Smooth muscle cell of the coronary artery (primary cell): ENCODE measurements at places on chromosomes 3 and 15. TPM values are rescaled to one million over a fixed set of nuclear protein-coding genes. Genes with fewer than 3 reads are reported as not detected.

MAP3K13 gene
- 14.7 and 19.3 TPM in 2 replicates for total RNA-seq

CEMIP gene
- 106 and 955 TPM in 2 replicates for total RNA-seq

GNAT1 gene
- not detected in 2 replicates for total RNA-seq

CFAP100 gene
- total RNA-seq: not detected in 2 replicates

P2RY14 gene
- not detected in 2 replicates for total RNA-seq

MB21D2 gene
- 2.3 and 8.3 TPM in 2 replicates for total RNA-seq

EPHA3 gene
- total RNA-seq: under 0.01 and 2.2 TPM in 2 replicates

MAP6D1 gene
- total RNA-seq: 0.35 and 0.90 TPM in 2 replicates

TPM1 gene
- total RNA-seq: 264 and 2,101 TPM in 2 replicates

CERS3 gene
- not detected in 2 replicates for total RNA-seq

MKRN2OS gene
- not detected in 2 replicates for total RNA-seq

TRIM71 gene
- total RNA-seq: not detected in 2 replicates

TEX55 gene
- total RNA-seq: not detected in 2 replicates

GOLGA8O gene
- 0.60 and 1.2 TPM in 2 replicates for total RNA-seq

STARD9 gene
- 1.6 and 5.1 TPM in 2 replicates for total RNA-seq

ANKRD63 gene
- not detected in 2 replicates for total RNA-seq

NR2F2 gene
- 7.8 and 8.5 TPM in 2 replicates for total RNA-seq

RNU6-1 gene
- total RNA-seq: not detected in 2 replicates

FRMD5 gene
- total RNA-seq: 9.7 and 15.4 TPM in 2 replicates

BNC1 gene
- total RNA-seq: 0.30 and 0.47 TPM in 2 replicates

MYRIP gene
- under 0.01 and 0.68 TPM in 2 replicates for total RNA-seq

C3orf20 gene
- total RNA-seq: under 0.01 TPM in 1 of 2 replicates, not detected in the other

RLBP1 gene
- total RNA-seq: not detected in 2 replicates

MRPS25 gene
- 15.9 and 25.3 TPM in 2 replicates for total RNA-seq

RPS27L gene
- total RNA-seq: 601 and 625 TPM in 2 replicates

ANKUB1 gene
- not detected in 2 replicates for total RNA-seq

LMAN1L gene
- total RNA-seq: not detected in 2 replicates

LRRC31 gene
- not detected in 2 replicates for total RNA-seq

EXD1 gene
- not detected in 2 replicates for total RNA-seq
